Right cardiac atrium (tissue), 5 donors: ENCODE measurements at places on chromosomes 11 and 22. TPM values are rescaled to one million over a fixed set of nuclear protein-coding genes. Genes with fewer than 3 reads are reported as not detected.
A peak's percentile ranks its signal among the peaks of the same experiment; 100 is the strongest.

GRCh38 chr11:69302447-69303020, 8.6 kb downstream of the MYEOV start:
- DNase-seq = no peak

- peak; percentile 71 for DNase-seq
These were observed 31.1 kb downstream of the GRAMD1B start for GRCh38 chr11:123461164-123461563.

GRCh38 chr22:41834005-41834944, 1.4 kb downstream of the SREBF2 start:
- DNase-seq = no peak

GRCh38 chr11:130513132-130513531, 64.7 kb downstream of the ADAMTS15 start:
- DNase-seq = peak; percentile 84

The TRIM29 gene
- total RNA-seq = not detected

The HTATIP2 gene
- 17.1 TPM for total RNA-seq

The MEI1 gene
- 0.94 TPM for total RNA-seq
